ENCODE measurements at places on chromosomes 13 and 19. TPM values are rescaled to one million over a fixed set of nuclear protein-coding genes. Genes with fewer than 3 reads are reported as not detected.

ERICH4 gene
- polyA plus RNA-seq = not detected

DNA sequence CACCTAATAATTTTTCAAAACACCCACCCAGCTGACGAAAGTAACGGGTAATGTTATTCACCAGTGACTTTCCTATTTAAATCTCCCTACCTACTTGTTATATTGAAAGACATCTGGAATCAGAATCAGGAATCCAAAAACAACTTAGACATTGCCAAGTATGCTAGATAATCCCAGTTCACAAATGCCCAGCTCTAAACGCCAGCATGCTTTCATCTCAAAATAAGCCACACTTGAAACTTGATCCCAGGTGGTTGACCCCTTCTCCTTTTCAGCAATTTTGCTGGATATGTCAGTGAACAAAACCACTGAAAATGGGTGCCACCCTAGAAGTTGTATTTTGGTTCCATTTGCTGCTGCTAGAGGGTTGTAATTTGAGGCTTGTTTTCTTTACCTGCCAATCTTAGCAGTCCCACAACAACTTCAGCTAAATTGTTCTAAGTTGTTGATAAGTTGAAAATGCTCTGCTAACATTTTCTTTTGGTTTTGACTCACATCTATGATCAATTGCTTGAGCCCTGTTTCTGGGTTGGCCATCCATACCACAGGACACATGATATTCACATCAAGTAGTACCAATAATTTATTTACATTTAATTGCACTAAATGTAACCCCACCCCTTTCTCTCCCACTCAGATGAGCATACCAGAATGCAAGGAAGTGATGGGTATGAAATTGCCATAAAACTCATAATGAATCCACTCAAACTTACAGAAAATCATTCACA, 66.4 kb downstream of the DCT start:
- DNase-seq = no peak

DNA sequence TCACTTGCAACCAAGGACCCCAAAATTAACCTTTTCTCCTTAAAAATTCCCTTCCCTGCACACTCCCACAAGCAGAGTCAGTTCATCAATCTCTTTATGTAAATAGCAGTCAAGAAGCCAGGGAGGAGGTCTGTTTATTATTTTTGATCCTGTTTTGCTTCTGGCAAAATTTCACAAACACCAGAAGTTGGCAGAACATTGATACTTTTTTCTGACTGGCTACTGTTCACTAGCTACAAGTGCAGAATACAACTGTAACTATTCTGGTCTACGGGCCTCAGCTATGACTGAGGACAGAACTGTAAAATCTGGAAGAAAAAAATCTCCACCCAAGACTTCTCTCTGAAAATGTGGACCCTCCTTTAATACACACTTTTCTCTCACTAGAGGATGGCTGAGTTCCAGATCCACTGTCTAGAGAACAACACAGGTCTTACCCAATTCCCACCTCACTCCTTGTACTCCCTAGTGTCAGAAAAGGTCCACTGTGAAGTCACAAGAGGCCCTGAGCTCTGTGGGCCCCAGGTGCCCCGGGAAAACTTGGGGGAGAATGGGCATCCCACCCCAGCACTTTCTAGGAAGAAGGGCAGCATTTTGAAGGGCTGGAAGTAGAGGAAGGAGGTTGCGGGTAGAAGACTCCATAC, 14.5 kb downstream of the STARD13 start:
- DNase-seq = no peak

- DNase-seq = no peak
Measured at GRCh38 chr19:42619271-42619670, 24.5 kb upstream of the CEACAM8 start.

IRGC gene
- polyA plus RNA-seq = not detected

DNA sequence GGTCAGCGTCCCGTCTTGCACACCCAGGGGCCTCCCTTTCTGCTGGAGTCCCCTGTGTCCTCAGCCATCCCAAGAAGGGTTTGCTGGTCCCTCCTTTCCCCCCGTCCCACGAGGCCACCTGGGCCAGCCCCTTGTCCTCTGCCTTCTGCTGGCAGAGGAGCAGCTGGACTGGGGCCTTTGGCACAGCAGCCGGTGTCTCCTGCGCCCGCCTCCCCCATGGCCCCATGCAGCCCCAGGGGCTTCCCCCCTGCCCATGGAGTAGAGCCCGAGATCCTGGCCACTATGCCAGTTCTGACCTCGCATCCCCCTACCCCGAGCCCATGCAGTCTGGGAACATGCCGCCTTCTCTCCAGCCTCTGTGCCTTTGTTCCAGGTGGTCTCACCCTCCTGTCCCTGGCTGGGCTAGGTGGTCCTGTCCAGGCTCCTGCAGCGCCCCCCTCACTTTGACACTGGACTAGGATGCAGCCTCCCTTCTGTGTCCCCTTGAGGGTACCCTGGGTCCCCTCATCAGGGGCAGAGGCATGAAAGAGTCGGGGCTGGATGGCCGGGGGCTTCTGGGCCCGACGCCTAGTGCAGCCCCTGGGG, 5.7 kb upstream of the GARIN5A start:
- no peak for DNase-seq

DNA sequence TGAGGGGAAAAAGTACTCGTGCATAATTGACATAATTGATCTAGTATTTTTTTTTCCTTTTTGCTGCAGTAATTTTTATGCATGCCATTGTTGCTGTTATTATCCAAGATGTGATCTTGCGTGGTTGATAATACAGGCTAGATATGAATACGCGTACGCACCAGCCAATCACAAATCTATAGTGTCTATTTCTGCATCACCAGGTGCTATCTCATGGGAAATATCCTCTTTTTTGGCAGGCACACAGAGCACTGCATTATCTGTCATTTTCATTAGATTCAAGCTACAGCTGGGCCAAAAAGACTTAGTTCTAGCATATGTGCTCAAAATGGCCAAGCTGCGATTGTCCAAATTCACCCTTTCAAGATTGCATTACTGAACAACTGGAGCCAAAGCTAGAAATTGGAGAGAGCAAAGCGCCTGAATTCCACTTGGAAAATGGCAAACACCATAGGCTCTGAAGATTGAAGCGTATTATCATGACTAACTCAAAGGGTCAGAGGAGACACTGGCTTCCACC, 181.1 kb downstream of the TSHZ3 start:
- DNase-seq = no peak

DNA sequence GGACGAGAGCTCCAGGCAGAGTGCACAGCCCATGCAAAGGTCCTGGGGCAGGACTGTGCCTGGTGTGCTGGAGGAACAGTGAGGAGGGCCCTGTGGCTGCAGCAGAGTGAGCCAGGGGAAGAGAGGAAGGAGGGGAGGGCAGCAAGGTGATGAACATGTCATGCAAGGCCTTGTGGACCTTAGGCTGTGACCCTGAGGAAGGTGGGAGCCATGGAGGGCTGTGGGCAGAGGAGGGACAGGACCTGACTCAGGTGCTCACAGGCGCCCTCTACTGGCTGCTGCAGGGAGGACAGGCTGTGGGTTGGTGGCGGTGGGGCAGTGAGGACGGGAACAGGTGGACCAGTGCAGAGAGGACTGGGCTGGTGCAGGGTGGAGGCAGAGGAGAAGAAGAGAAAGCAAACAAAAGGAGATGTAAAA, 170.3 kb downstream of the PTPRS start:
- no peak for DNase-seq

- no peak for DNase-seq
Measured at GRCh38 chr13:52868190-52868589, 19.8 kb upstream of the PCDH8 start.

RNF225 gene
- polyA plus RNA-seq = not detected

- no peak for DNase-seq
Measured at GRCh38 chr19:58516246-58516836, 3.3 kb downstream of the ZBTB45 start.

DNA sequence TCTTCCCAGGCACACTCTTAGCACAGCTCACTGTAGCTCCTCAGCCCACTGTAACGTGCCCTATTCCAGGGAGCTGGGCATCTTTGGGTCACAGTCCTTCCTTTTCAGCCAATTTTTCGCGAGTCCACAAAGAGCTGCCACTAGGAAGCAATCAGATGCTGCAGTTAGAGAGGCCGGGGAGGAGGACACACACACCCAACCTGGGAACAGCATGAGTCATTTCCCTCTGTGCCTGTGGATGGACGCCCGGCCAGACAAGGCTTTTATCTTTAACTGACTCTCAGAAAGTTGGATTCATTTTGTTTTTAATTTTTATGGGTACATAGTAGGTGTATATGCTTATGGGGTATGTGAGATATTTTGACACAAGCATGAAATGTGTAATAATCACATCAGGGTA, 918.6 kb downstream of the UQCRFS1 start:
- DNase-seq = no peak

GRCh38 chr13:54415753-54416366, 1387.2 kb downstream of the OLFM4 start:
- DNase-seq = no peak

GRCh38 chr19:31318790-31319425, 30.3 kb downstream of the TSHZ3 start:
- DNase-seq = no peak

DNA sequence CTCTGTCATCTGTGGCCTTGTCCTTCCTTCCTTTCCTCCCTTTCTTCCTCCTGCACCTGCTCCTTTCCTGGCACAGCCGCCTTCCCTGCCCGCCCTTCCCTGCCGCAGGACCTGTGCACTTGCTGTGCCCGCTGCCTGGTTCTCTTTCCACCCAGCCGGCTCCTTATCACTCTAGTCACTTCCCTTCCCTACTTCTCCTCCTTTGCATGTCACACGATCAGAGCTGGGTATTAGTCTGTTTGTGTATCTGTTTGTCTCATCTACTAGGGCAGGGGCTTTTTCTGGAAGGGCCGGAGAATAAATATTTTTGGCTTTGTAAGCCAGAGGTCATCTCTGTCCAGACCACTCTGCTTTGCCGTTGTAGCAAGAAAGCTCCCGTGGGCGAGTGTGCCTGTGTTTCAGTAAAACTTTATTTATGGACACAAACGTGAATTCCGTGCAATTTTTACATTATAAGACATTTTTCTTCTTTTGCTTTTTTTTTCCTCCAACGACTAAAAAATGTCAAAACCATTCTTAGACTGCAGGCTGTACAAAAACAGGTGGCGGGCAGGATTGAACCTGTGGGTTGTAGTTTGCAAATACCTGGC, 6.1 kb downstream of the KDM4B start:
- no peak for DNase-seq

CLEC11A gene
- polyA plus RNA-seq = 64.1 TPM

DNA sequence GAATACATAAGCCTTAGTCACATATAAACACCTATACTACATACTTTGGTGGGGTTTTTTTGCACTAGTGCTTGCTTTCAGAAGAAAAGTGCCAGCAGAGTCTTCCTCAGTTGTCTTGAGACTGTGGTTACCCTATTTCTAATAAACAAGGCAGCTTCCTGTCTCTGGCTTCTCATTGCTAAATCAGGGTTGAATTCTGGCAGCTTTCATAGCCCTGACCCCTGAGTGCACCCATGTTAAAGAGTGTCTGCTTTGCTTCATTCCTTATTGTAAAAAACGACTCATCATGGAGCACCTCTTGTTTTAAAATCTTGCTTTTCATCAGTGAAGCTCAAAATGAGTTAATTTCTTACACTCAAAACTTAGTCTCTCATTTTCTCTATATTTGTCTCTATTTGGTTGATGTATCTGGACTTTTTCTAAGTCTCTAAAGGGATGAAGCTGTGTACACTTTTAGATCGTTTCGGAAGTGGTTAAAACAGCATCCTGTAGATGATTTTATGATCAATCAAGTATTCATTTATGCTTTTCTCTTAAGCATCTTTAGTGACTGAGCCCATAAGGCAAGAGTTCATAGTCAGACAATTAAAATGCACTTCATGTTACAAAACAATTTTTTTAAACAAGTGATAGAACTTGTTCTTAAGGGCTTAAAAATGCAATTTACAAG, 72.1 kb downstream of the KLF12 start:
- no peak for DNase-seq

FGF9 gene
- polyA plus RNA-seq = 0.26 TPM

DNA sequence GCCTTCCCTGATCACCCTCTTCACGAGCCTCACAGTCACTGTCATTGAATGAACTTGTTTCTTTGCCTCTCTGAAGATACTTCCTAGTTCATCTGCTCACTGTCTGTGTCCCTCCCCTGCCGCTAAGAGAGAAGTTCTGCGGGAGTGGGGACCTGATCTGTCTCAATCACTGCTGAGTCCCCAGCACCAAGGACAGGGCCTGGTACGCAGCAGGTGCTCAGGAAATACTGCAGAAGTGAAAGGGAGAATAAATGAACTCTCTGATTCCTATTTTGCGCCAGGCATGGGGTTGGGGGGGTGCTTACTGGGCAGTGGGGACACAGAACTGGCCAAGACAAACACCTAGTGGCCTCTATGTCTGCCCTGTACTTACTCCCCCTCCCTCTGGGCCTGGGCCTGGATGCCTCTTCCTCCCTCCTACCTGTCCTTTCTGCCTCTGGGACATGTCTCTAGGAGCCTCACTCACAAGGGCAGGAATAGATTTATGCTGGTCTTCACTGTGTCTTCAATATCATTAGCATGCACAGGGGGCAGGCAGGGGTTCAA, 17.5 kb downstream of the FCGBP start:
- DNase-seq = no peak

CFAP97D2 gene
- polyA plus RNA-seq = not detected

GRIK5 gene
- 0.05 TPM for polyA plus RNA-seq

- no peak for DNase-seq
Measured at GRCh38 chr13:99266827-99267226, 8.6 kb upstream of the GPR18 start.

CCDC9 gene
- 6.6 TPM for polyA plus RNA-seq

- DNase-seq = peak; percentile 43
Measured at GRCh38 chr13:98576963-98577835, at the start of gene STK24. Gene STK24, minus strand, starts transcription at chr13:98577107. Its CDS starts 321 bp downstream, at chr13:98576786.

DNA sequence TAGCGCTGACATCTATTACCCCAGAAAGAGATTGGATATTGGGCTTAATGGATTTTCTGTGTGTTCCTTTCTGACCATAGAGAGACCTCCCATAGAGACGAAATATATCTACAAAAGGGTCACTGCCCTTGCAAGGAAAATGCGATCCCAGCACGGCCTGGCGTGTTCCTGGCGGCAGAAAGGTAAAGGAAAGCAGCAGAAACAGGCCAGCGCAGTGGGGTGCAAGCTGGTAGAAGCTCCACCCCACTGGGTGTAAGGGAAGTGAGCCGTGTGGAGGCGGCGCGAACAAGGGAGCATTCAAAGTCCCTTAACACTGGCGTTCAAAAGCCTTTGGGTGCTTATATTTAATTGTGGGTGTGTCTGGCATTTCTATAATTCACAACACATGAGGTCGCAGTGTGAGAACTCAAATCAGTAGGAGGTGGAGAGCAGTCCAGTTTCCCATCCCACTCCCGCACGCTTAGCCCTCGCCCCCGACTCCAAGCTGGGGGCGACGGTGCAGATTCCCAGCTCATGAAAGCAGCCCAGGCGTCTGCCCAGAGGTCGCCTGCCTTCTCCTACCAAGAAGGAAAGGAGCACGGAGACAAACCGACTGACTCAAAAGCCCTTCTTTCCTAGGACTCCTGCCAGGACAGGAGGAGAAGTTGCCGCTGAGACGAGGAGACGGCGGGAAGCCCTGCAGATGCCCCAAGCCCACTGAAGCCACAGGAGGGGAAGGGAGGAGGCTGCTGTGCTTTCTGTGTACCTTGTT, 478.4 kb downstream of the FOXO1 start:
- no peak for DNase-seq

GRCh38 chr13:66751691-66752090, 478.4 kb downstream of the PCDH9 start:
- no peak for DNase-seq
